Germinal center (tissue), 1 donor: ENCODE measurements at places on chromosomes 4 and X.

GRCh38 chr4:122798101-122798500 lies 28.5 kb upstream of the FGF2 start:
- DNase-seq = no peak

DNA sequence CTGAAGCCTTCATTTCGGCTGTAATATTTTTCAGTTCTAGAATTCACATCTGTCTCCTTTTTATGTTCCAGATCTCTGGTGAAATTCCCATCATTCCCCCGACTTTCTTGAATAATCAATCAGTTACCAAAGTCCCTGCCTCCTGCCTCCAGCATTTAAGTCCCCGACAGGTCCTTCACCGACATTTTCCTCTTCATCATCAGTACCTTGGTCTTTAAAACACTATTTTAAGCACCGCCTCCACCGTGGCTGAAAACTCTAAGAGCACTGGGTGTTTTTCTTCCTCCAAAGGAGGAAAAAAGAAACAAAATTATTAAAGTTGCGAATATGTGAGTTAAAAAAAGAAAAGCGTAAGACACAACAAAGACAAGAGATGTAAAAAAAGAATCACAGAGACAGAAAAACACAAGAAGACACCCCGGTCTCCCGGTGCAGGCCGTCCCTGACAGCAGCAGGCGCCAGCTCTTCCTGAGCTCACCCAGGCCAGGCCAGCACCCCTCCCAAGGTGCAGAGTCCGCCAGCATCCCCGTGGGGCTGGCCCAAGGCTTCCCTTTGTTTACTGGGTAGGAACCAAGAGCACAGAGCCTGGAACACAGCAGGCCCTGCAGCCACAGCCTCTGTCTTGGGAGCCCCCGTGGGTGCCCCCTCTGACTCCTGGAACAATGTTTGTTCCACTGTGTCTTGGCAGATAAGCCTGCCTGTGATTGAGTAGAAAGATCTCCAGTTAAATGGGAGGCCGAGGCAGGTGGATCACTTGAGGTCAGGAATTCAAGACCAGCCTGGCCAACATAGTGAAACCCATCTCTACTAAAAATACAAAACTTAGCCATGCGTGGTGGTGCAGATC lies 49.3 kb upstream of the CPLX1 start:
- DNase-seq = no peak

DNA sequence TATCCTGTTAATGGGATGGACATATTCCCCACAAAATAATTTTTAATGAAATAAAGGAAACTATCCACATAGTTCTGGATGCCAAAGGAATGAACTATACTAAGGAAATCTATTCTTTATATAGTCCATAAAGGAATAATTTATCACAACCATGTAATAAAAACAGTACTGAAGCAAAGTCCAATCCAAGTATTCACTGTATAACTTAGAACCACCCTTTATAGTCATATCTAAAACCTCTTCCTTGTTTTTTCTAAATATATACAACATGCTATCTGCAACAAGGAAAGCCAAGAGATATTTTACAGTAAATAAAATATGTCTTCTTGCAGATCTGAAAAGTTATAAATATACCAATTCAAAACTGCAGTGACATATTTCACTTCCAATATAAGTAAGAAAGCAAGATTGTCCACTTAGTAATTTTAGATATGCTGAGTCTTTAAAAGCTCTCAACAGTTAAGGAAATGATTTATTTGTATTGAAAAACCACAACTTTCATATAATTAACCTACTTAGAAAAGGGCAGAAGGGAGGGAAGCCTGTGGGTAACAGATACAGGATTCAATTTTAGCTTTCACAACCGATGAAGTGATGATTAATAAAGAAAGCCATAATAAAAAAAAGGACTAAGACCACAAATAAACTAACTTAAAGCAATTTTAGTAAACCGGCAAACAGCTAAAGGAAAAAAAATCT lies 8.0 kb downstream of the NR3C2 start:
- DNase-seq = no peak

GRCh38 chr4:159410076-159410777 lies 307.3 kb downstream of the RAPGEF2 start:
- no peak for DNase-seq
